ENCODE measurements at places on chromosomes 1 and 21.

- no peak for DNase-seq
These were observed 745 bp downstream of the MUL1 start for GRCh38 chr1:20507248-20507563.

DNA sequence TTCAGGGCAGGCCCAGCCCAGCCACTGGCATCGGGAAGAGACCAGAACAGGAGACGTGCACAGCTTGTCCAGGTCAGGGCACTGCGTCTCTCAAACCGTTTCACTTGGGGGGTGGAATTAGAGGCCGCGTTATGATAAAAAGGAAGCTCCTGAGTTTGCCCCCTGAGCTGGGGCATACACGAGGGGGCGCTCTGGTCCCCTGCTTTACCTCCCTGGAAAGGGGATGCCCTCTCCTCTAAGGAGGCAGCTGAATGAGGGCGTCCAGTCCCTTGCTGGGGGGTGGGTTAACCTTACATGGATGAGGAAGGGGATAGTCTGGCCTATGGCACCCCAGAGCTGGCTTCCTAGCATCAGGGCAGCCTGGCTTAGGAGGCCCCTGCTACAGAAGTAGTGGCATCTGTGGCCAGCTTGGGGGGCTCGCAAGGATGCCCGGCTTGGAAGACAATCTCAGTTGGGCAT lies 2.3 kb downstream of the MYOG start:
- no peak for DNase-seq

- DNase-seq = no peak
These were observed 50.0 kb downstream of the C1orf198 start for GRCh38 chr1:230818367-230818766.

- no peak for DNase-seq
These were observed 73.4 kb downstream of the MACF1 start for GRCh38 chr1:39277879-39278278.

DNA sequence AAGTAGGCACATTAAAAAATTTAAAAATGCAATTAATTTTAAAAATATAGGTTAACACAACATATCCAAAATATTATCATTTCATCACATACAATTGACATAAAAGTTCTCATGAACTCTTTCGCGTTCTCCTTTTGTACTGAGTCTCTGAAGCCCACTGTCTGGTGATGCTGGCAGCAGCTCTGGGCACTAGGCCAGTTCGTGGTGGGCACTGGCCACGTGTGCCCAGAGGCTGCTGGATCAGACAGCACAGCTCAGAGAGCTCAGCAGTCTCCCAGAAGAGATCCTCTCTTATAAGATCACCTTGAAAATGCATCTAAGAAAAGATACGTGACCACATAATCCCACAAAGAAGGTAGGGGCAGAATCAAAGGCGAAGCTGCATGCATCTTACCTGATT lies 9.9 kb downstream of the CEP104 start:
- DNase-seq = no peak

DNA sequence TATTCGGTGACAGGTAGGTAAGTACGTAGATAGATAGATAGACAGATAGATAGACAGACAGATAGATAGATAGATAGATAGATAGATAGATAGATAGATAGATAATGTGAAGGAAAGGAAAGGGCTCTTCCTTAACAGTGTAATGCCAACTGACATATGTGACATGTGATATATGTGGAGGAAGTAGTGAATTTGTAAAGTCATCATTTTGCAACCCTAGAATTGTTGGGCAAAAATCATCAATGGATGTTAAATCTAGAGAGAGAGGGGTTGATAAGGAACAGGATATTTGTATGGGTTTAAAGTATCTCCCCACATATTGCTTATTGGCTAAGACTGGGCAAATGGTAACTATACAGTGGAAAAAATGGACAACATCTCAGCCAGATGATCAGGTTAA lies 166.6 kb downstream of the ROR1 start:
- DNase-seq = no peak

DNA sequence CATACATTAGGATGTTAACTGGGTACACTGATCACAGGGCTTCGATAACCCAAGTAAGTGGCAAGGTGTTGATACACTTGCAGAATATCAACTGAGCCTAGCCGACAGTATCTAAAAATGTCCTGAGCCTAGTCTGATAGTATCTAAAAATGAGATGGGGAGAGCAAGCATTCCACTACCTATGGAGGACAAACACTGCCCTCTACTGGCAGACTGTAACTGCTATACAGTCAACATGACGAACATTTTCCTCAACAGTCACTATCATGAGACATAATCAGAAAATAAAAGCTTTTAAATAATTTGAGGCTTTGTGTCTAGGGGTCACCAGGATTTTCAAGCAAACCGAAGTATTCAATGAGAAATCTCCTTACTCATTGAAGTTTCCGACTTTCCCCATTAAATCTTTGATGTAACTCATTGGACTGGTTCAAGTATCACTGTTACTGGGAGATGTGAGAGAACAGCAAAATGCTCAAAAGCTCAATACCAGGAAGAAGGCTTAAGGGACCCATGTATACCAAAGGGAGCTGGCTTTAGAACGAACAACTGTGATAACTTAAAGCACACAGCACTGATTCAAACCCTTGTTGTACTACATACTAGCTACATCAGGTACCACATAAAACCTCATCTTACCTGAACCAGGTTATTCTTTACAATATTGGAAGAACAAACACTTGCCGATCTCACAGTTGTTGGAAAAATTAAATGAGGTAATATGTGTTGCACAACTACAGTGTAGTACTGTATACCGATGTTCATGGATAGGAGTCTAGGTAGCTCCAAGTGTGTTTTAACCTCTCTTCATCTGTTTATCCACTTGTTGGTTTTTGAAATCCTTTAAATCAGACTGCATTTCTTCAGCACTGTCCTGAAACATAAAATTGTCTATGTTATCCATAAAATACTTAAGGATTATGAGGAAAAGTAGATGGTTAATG lies 31.1 kb upstream of the SLC45A3 start:
- DNase-seq = peak; percentile 63

DNA sequence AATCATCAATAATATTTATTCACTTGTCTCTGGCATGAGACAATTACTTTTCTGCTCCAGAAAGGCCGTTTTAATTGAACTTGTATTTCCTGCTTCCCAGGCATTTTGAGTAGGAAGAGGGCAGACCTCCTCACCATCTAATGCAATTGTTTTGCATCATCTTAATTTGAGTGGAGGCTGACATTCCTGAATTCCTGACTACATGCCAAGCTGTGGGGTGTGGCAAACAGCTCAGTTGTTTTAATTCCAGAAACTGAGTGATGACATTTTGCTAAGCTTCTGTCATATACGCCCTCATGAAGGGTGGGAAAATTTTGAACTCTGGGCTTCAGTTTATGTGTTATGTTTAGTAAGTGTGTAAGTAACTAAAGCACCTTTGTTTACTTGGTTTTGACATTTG lies 125.4 kb upstream of the USP25 start:
- DNase-seq = no peak

DNA sequence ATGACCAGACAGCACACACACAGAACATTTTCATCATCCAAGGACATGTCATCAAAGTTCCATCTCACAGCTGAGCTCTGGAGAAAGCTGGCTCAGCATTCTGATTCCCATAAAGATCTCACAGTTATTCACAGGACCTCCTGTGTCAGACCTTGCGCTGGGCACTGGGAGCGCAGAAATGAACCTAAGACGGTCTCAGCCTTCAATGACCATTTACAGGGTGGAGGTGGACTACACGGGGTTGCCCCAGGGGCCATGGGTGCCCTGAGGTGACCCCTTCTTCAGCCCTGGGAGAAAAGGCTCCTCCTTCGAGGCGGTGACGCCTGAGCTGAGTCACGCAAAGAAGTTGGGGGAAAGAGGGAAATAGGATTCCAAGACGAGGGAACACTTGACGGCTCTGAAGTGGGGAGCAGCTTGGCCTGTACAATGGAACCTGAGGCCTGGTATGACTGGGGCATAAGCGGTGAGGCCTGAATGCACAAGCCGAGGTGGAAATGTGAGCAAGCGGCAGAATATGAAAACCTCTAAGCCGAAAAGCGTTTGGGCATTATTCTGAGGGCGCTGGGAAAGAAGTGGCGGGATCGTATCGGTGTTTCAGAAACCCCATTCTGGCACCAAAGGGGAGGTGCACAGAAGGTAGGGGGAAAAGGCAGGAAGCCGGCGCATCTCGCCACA lies 797 bp downstream of the CC2D1B start:
- no peak for DNase-seq

DNA sequence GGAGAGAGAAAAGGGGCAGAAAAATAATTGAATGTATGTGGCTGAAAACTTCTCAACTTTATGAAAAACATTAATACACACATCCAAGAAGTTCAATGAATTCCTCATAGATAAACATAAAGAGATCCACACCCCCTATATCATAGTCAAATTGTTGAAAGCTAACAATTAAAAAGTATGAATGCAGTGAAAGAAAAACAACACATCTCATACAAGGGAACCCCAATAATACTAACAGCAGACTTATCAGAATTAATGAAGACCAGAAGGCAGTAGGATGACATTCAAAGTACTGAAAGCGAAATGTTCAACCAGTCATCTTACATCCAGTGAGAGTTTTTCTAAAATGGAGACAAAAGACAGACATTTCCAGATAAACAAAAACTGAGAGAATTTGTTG lies 134.4 kb downstream of the FMN2 start:
- no peak for DNase-seq

GRCh38 chr1:212291505-212292134 lies 6.4 kb downstream of the PPP2R5A start:
- DNase-seq = peak; percentile 8

GRCh38 chr1:44072204-44072603 lies 40.9 kb upstream of the SLC6A9 start:
- DNase-seq = no peak

- DNase-seq = no peak
These were observed 65.6 kb downstream of the NCAM2 start for GRCh38 chr21:21063828-21064227.

GRCh38 chr1:176839216-176839615 lies 325.3 kb downstream of the ASTN1 start:
- no peak for DNase-seq

DNA sequence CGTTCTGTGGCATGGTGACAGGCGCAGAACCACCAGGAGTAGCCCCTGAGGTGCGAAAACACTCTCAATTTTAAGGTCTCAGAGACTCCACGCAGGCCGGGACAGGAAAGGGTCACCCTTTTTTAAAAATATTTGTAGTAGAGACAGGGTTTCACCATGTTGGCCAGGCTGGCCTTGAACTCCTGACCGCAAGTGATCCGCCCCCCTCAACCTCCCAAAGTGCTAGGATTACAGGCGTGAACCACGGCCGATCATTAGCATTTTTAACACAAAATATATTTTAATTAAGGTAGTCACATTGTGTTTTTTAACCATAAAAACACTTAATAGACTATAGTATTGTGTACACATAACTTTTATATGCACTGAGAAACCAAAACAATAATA lies 31.1 kb downstream of the ATP2B4 start:
- no peak for DNase-seq

DNA sequence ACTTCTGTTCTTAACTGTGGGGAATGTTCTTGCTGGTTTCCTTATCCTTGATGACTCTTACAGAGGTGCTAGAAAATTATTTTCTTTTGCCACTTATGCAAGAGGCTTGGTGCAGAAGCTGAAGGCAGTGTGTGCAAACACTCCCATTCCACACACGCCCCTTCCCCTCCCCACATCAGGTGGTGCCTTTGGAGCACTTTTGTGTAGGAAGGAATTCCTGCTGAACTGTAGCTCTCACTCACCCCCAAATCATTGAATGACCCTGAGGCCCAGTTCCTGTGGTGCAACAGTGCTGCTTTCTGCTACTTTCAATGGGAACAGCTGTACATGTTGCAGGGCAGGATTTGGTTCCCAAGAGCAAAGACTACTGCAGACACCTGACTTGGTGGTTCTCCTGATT lies 101.8 kb downstream of the CD247 start:
- DNase-seq = no peak

GRCh38 chr1:6591222-6591621 lies 11.4 kb downstream of the ZBTB48 start:
- no peak for DNase-seq

GRCh38 chr1:18950401-18951026 lies 6.0 kb downstream of the IFFO2 start:
- DNase-seq = peak; percentile 30

DNA sequence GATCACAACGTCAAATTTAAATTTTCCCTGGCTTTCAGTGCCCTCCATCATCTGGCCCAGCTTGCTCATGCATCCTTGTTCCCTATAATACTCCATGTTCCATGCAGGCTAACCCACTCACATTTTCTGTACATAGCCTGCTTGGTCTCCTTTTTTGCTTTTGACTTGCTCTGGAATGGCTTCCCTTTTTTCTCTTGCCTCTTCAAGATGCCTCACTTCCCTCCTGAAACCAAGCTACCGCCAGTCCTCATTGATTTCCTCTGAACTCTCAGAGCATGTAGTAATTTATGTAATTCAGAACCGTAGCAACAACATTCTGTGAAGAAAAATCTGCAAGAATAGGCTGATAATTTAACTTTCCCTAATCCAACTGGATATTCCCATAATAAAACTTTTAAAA lies 10.3 kb downstream of the CAP1 start:
- DNase-seq = no peak

GRCh38 chr1:45522324-45523104 lies 830 bp upstream of the PRDX1 start:
- no peak for DNase-seq

DNA sequence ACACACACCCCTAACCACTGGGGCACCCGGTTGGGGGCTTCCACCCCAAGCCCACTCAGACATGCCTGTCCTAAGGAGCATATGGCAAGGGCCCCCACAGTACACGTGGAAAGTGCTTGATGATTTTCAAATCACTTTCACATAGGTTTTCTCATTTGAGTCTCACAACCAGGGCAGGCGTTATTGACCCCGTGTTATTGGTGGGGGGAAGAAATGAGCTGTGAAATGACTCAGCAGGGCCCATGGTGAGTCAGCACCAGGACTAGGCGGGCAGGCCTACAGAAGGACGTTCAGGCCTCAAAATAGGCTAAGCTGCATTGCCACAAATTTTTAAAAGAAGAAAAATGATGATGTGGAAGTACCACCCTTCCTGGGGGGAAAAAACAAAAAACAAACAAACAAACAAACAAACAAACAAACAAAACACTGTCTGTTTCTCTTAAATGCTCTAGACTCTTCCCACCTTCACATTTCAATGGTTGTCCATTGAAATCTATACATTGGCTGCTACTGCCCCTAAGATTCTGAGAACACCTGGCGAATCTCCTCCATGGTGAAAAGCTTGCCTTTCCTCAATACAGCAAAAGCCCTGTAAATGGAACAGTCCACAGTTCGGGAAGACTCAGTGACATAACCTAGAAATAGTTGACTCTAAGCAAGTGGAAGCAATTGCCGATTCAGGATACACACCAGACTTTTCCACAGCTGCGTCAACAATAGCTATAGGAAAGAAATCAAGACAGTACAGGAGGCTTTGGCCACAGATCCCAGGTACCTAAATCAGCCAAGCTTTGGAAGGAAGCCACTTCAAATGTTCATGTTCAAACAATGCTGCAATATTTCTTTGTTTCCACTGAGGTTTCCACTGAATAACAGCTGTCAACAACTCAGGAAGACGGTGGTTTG lies 234.7 kb downstream of the TOMM20 start:
- no peak for DNase-seq

DNA sequence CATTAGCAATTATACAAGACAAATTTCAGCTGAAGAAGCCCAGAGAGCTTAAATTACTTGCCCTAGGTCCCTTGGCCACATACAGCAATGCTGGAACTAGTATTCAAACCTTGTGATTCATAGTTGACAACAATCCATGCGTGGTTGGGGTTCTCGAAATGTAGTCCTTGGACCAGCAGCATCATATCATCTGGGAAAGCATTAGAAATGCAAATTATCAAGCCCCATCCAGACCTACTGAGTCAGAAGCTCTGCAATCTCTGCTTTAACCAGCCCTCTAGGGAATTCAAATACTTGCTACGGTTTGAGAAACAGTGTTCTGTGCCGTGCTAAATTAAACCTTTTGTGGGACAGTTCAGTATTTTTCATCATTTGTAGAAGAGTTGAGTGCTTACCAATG lies 65.1 kb downstream of the CLIC6 start:
- no peak for DNase-seq

Measured in activated gamma-delta T cell treated with Interleukin-2 at 50 U/mL for 16 hours (primary cell).